GM20000 (cell line): ENCODE measurements at places on chromosomes 6 and 20.
A peak's percentile ranks its signal among the peaks of the same experiment; 100 is the strongest.

DNA sequence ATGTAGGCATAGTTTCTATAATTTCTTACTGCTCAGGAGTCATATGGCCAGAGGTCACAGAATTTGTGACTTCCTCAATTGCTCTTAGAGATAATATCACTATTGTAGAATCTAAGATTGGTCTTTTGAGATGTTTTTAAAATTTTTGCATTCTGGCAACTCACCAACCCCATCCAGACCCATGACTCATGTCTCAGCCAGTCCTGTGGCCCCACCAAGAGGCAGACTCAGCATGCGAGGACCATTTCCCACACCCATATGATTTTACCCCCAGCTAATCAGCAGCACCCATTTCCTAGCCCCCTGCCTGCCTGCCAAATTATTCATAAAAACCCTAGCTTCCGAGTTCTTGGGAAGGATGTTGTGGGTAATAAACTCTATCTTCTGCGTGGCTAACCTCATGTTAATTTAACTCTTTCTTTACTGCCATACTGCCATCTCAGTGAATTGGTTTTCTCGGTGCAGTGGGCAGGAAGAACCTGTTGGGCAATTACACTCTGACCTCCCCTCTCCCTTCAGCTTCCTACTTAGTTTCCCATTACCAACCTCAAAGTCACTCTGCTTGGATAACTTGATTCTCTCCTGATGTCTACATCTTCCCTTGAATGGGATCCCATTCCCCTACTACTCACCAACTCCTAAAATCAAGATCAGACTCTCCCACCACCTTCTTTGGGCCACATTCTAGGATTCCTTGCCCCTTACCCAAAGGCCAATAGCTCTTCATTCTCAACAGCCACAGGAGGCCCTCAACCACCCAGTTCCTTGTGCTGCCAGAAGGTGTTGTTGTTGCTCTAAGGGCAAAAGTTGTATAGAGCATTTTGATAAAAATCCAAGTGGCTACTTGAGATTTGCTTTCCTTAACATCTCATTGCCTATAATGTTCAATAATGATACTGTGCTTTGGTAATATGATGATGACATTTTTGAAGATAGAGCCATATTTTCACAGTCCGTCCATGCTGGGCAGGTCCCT lies 16.2 kb upstream of the IYD start:
- DNase-seq, result no peak

- no peak for DNase-seq
These were observed 92.1 kb upstream of the SPTLC3 start for GRCh38 chr20:12916699-12917098.

GRCh38 chr20:61723529-61724257 lies 342.0 kb downstream of the TAF4 start:
- no peak for DNase-seq

DNA sequence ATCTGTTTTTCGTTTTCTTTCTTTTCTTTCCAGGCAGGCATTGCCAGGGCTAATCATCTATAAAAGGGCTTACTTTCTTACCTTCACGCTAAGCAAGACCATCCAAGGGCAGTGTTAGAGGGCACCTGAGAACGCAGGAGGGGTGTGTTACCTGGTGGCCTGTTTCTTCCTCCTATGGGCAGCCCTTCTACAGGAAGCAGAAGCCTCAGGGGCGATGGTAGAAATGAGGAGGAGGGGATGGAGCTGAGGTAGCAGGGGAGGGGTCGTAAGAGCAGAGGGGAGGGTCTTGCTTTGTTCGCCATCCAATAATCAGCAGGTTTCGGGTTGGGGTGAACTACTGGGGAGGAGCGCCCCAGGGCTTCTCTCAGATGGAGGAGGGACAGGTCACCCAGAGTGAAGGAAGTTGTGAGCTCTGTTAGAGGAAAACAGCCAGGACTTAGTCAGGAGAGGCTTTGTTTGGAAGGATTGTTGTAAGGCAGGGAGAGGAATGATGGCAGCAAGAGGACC lies 1.5 kb upstream of the CCR6 start:
- no peak for DNase-seq

GRCh38 chr6:56683882-56684281 lies 41.2 kb upstream of the DST start:
- no peak for DNase-seq

DNA sequence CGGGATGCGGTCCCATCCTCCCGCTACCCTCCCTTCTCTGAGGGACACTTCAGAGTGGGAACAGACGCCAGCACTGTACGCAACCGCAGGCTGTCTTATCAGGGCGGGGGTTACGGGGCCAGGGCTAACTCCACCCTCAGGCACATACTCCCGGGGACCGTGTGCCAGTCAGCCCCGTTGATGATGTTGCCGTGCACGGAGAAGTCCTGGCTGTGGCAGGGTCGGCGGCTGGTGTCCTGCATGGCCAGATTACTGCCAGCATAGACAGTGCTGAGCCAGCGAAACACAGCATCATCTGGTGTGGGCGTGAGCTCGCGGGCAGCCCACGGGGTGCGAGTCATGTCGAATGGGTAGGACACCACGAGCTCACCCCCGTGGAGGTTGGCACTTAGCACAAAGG lies 5.0 kb downstream of the CPXM1 start:
- no peak for DNase-seq

DNA sequence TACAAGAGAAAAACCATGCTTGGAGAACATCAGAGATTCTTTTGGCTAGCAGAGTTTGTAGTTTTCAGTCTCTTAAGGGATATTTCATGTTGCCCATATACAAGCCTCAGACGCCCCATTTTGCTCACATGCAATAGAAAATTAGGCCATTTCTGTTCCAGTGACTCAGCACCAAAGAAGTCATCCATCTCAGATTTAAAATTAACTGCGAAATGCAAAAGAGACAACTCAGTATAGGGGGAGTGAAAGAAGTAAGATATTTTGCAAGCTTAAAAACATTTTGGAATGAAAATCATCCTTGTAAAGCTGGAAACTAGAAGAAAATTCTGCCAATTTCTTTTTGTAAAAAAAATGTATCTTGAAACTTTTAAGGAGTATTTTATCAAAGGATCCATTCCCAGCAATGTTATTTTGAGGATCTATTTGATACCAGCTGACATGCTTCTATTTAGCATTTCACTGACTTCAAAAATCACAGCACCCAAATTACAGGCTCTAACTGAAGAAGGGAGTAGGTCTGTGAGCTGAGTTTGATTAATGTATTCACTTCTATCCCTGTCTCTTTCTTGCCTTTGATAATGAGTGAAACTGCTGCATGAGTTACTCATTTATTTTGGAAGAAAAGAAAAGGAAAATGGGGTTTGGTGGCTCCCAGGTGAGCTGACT lies 223.7 kb upstream of the SULF2 start:
- no peak for DNase-seq

DNA sequence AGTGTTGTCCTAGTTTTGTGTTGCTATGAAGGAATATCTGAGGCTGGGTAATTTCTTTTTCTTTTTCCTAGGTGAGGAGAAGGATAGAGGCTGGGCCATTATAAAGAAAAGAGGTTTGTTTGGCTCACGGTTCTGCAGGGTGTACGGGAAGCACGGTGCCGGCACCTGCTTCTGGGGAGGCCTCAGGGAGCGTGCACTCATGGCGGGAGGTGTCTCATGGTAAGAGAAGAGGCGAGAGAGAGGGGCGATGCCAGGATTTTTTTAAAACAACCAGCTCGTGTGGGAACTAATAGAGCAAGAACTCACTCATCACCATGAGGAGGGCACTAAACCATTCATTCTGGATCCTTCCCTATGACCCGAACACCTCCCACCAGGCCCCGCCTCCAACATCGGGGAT lies 14.2 kb upstream of the NPBWR2 start:
- no peak for DNase-seq

DNA sequence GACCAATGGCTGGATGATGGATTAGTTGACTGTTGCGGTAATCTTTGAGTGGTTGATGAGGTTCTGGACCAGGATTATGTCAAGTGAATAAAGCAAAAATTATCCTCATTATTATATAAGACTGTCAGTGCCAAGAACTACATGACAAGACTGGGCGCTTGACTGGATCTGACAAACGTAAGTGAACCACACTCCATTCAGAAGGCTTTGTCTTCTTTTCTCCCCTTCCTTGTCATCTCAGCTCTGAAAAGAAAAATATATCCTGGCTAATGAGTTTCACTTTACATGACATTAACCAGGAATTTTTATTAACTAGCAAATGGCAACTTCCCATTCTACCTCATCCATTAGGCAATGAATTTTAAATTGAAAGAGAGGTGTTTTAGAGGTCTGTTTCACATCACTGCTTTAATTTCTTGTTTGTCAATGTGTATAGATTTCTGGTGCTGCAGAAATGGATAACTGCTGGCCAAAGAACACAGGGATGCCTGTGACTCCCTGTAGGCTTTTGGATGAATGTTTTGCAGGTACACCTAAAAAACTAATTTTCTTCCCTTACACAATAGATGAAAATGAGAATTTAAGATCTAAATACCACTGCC lies 150.1 kb downstream of the ELOVL4 start:
- DNase-seq, result no peak

GRCh38 chr20:20690676-20691476 lies 21.6 kb downstream of the RALGAPA2 start:
- peak; percentile 36 for DNase-seq

GRCh38 chr6:119830494-119831295 lies 481.1 kb upstream of the MAN1A1 start:
- DNase-seq, result no peak

DNA sequence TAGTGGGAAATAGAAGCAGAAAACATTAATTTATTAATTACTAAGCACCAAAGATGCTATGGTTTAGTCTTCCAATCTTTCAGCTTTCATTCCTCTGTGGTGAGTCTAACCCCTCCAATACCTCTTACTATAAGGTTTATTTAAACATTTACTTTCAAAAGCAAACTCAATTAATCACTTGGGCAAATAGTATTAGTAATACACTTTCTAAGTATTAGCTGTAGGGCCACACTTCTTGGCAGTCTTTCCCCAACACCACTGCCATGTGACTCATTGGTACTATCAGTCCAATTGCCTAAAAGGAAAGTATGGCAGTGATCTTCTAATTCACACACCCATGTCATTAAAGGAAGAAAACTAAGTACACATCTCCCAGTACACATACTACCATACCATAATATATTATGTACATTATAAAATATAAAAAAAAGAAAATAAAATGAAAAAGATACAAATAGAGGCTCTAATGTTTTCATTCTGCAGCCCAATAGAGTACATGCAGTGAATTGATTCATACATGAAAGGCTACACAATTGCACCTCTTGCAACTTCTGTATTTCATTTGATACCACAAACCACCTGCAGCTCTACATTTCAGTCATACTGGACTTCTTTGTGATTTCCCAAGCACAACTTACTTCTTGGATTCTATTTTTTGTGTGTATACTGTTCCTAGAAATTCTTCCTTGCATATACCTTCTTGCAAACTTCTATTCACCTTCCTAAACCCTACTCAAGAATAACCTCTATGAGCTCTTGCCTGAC lies 218.6 kb downstream of the PKHD1 start:
- no peak for DNase-seq

DNA sequence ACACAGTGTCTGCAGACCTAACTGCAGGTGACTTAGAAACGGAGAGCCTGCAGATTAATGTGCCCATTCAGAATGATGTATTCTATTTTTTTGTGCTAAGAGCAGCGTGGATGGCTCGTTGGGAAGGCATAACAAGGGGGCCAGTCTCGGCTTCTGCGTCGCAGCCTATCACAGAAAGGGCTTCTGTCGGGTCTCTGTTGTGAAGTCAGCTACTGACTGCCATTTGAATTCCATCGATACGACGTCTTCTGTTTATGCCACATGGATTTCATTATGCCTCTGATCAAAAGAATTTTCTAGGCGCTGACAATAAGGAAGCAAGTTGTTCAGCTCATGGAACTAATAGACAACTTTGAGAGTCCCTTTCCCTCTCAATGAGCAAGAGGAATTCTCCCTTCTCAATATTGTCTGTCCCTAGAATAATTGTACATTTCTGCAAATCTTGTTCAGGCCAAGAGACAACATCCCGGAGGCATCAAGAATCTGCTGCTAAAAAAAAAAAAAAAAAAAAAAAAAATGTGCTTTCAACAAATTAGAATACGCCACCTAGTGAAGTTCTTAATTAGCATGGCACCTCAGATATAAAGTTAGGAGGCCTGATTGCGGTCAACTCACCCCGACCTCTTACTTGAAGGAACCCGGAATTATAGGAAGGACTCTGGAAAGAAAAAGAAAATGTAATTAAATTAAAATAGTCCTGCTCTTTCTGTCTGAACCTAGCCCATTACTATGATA lies 223.9 kb downstream of the TSHZ2 start:
- DNase-seq, result no peak

- no peak for DNase-seq
These were observed 3.4 kb downstream of the EGFL8 start for GRCh38 chr6:32167761-32168262.

DNA sequence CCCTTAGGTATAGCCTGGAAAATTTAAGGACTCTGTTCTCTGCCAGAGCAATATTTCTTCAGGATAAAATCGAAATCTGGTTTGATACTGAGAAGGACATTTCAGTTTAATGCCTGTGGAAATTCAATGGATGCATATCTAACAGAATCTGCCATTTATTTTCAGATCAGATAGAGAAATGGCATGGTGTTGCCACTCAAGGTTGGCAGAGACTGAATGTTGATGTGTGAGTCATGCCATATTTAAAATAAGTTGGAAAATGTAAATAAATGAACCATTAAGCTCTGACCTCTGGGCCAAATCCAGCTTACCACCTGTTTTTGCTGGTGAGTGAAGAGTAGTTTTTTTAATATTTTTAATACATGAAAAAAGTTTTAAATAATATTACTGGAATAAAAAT lies 594.6 kb downstream of the DOK5 start:
- DNase-seq, result no peak

DNA sequence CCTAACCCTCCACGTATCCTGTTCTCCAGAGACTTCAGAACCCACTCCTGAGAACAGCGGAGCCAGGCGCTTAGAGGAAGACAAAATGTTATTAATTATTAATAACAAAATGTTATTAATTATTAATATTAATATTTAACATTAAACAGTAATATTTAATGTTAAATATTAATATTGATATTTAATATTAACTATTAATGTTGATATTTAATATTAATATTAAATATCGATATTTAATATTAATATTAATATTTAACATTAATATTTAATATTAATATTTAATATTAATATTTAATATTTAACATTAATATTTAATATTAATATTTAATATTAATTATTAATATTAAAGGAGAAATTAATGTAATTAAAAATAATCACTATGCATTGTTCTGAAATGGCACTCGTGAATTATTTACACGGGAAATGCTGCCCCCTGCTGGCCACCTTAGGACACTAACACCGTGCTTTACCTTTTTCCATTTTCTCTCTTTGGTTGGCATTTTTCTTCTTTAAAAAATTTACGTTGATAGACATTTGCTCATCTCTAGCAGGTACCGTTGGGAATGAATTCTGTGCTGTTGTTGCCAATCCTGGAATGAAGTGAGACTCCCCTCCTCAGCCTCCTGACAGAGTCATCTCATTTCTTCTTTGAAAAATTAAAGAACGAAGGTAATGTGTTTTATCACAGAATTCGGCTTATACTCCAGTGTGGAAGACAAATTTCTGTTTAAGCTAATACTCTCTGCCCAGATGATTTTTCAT lies 7.5 kb upstream of the GGTLC1 start:
- peak; percentile 35 for DNase-seq

- no peak for DNase-seq
These were observed 106.7 kb upstream of the AHI1 start for GRCh38 chr6:135604035-135604860.

GRCh38 chr6:8025191-8025590 lies 39.0 kb downstream of the BLOC1S5 start:
- no peak for DNase-seq

GRCh38 chr20:6580486-6580885 lies 187.0 kb upstream of the BMP2 start:
- no peak for DNase-seq

- no peak for DNase-seq
These were observed 52.8 kb upstream of the UST start for GRCh38 chr6:148693882-148694484.
